Activated T-cell treated with anti-CD3 and anti-CD28 coated beads for 24 hours (primary cell): ENCODE measurements at places on chromosomes 7 and 10.

DNA sequence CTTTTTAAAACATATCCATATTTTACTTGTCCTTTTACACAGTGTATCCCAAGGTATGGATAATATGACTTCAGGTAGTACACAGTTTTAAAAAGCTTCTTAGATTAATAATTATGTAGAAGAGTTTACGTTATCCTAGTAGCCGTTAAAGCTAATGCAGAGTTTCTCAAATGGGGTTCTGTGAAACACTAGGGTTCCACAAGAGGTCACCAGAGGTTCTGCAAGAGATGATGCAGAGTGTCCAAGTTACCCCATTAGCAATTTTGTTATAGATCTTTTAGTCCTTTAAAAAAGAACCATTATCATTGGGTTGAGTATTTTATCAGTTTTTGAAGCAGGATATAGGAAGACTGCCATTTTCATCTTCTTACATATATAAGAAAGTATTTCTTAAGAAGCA lies 298.9 kb upstream of the HPS1 start:
- no peak for DNase-seq

DNA sequence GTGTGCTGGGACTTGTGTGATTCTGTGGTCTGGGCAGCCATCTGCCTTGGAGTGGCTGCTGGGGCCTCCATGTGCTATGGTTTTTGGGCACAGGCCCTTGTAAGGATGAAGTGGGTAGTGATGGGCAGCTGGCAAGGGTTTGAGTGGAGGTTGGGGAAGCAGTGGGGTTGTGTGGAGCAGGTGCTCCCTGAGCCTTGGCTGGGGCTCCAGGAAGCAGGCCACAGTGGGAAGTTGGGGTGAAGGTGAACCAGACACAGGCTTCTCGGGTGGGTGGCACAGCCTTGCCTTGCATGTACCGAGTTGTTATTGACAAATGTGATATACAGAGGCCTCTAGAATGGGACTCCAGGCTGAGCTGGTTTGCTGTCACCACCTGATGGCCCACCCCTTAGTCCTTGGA lies 82.3 kb downstream of the ADCY1 start:
- no peak for DNase-seq

DNA sequence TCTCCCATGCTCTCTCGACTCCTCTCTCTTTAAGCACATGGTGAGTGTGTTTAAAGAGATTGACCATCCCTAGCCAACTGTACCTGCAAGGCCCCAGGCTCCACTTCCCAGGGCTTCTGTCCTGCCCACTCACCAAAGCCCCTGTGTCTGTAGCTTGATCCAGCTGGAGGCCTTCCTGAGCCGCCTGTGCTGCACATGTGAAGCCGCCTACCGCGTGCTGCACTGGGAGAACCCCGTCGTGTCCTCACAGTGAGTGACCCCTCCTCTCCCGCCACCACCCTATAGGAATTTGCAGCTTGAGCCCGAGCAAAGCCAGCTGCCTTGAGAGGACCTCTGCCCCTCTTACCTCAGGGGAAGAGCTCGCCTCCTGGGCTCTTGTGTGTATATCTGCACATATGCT lies 11.2 kb downstream of the ZFYVE27 start:
- no peak for DNase-seq

DNA sequence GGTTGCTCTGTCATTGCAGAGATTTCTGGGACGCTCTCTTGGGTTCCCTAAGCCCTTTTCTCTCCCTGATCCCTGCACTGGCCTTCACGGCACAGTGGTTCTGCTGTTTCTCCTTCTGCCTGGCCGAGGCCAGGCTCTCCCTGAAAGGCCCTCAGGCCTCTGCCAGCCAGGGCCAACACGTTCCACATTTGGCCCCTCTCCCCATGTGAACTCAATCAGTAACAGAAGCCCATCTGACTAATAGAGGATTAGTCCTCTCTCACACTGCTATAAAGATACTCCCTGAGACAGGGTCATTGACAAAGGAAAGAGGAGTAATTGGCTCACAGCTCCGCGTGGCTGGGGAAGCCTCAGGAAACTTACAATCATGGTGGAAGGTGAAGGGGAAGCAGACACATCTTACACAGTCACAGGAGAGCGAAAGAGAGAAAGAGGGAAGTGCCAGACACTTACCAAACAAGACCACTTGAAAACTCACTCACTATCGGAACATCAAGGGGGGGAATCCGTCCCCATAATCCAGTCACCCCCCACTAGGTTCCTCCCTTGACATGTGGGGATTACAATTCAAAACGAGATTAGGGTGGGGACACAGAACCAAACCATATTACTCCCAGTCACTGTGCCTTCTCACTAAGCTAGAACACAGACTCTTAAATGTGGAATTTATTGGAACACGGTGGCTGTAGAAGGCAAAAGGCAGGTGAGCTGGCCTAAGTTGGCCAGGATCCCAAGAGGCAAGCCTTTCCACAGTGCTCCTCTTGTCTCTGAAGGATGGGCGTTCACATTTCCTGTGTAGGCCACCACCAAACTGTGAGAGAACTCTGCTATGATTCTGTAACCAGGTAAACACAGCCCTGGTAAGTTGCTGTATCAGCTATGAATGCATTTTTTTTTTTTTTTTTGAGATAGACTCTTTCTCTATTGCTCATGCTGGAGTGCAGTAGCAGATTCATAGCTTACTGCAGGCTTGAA lies 8.8 kb downstream of the FZD8 start:
- DNase-seq, result no peak

DNA sequence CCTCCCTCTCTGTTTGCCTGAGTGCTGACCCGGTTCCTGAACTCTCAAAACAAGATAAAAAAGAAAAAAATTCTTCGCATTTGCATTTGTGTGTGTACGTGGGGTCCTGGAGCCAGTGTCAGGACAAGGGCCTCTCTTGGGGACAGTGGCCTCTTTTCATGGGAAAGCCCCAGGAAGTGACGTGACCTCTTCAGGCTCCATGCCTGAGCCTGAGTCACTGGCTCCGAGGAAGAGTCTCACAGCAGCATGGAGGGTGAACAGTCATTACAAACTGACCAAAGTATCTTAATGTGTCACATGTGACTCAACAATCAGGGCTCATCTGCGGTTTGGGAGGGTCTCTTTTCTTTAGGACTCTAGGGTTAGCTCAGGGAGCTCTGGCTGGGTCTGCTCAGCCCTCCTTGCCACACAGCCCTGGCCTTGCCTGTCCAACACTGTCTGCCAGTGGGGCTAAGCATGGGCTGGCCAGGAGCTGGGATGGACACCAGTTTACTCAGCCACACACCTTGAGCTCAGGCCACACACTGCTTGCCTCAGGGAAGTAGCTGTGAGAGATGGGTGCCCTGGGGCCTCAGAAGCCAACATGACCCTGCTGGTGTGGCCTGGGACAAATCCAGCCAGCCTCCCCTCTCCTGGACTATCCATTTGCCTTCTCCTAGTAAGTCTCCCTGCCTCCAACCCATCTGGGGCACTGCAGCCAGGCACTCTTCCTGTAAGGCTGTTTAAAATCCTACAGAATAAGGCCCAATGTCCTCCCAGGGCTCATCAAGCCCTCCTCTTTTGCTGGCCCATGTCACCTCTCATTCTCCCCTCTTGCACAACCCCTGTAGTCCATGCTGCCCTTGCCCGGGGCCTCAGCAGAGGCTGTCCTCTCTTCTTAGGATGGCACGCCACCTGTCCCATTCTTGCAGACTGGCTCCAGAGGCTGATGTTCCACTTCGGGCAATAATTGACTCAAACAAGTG lies 10.5 kb downstream of the TMEM273 start:
- peak; percentile 56 for DNase-seq
